ENCODE measurements at places on chromosomes 6 and 20.

GRCh38 chr6:150874179-150874578 is 8.7 kb downstream of the MTHFD1L start:
- H3K4me1 ChIP-seq: no peaks in the 10 kb centered on the region
- no peak overlapping the region for H3K4me3 ChIP-seq
- no peaks in the 10 kb centered on the region for H3K27me3 ChIP-seq
- no peak for DNase-seq
- H3K27ac ChIP-seq: no peak overlapping the region

GRCh38 chr6:133446789-133447188 is 205.6 kb downstream of the EYA4 start:
- no peaks in the 10 kb centered on the region for H3K36me3 ChIP-seq
- no peak for DNase-seq
- no peak overlapping the region for H3K4me3 ChIP-seq
- no peaks in the 10 kb centered on the region for H3K27me3 ChIP-seq

DNA sequence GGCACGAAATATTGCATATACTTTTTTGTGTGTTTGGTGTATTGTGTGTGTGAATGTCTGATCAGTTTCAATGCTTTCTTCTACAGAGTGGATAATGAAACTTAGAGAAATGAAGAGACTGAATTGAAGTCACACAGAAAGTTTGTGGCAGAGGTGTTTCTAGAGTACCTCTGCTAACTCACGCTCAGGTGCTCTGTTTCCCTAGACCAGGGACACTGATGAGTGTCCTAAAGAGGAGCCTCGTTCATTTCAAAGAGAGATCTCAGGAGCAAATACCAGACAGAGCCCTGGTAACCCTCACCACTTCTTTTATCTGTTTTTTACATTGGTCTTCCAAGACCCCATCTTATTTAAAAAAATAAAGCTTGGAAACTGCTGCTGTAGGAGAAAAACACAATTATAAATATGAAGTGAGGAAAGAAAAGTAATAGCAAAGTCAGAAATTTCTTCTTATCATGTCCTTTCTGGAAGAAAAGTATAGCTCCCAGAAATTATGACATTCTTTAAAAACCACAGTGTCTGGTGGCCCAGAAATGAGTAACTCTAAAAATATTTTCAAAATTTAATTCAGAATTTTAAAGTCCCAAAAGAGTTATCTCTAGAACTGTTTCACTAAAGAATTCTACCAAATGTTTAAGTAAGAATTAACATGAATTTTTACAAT is 720.6 kb downstream of the RFPL4B start:
- H3K36me3 ChIP-seq: no peaks in the 10 kb centered on the region
- H3K4me3 ChIP-seq: no peak overlapping the region
- H3K4me1 ChIP-seq: no peaks in the 10 kb centered on the region
- H3K27me3 ChIP-seq: peaks cover 2% of the 10 kb centered on the region
- no peak for DNase-seq
- no peak overlapping the region for H3K27ac ChIP-seq

DNA sequence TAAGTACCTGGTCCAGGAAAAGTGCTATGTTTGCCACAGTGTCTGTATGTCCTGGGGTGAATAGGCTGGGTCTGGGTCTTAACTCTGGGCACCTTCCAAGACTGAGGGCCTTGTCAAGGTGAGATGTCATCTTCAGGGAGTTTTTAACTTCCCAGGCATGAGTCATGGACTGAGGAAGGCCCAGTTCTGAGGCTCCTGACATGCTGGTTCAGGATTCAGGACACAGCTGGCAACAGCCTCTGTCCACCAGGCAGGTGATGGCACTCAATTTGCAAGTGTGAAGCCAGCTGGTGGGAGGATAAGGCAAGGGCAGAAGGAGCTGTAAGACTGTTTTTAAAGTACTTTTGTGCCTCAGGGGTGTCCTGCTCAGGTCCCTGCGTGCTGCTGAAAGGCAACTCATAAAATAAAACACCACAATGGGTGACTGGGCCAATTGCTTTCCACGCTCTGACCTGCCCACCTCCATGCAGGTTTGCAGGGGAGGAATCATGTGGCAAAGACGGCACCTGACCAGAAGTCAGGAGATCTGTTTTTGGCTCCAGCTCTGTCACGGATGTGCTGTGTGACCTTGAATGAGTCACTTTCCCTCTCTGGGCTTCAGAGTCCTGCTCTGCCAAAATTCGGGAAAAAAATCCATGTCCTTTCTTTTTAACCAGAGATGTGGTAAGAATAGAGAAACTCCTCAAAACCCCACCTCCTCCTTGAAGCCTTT is 4.9 kb upstream of the PACSIN1 start:
- no peak for DNase-seq

- H3K4me1 ChIP-seq: peaks cover 4% of the 10 kb centered on the region
- H3K36me3 ChIP-seq: no peaks in the 10 kb centered on the region
- H3K4me3 ChIP-seq: no peak overlapping the region
- peaks cover 18% of the 10 kb centered on the region for H3K27me3 ChIP-seq
- no peak overlapping the region for H3K27ac ChIP-seq
- DNase-seq: no peak
Measured at GRCh38 chr6:47306887-47307286, 2.8 kb downstream of the TNFRSF21 start.

- no peaks in the 10 kb centered on the region for H3K36me3 ChIP-seq
- H3K4me1 ChIP-seq: peaks cover 11% of the 10 kb centered on the region
- H3K27me3 ChIP-seq: no peaks in the 10 kb centered on the region
- peak overlapping the region; percentile 81 for H3K4me3 ChIP-seq
- peak overlapping the region; percentile 81 for H3K27ac ChIP-seq
Measured at GRCh38 chr6:148701375-148701774, 45.5 kb upstream of the UST start.

DNA sequence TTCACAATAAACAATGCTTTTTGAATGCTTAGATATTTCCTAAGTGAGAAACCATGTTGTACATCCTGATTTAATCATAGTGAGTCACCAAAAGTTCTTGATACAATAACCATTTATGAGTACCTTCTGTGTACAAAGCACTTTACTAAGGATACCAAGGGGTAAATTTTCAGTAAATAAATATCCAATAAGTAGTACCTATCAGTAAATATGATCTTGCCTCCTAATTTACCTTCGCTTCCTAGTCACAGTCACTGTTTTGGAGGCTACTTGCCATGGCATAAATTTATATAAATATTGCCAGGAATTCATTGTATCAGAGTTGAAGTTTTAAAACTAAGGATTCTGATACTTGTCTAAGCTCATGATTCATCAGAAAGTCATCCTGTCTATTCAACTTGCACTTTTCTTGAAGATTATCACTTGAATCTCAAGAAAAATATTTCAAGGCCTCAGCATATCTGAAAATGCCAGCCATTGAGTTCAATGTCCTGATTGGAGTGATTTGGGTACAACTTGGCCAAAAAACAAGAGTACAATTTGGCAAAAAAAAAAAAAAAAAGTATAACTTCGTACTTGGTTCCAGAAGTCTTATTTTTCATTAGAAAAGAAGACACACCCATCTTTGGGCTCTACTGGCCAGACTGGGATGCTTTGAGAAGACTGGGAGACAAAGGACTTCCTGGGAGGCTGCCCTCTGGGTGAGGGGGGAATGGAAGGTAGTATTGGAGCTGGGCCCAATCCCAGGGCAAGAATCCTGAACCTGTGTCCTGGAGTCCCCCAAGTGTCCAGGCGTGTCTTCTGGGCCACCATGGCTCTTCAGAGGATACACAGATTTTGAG is 32.8 kb downstream of the RAB22A start:
- H3K27me3 ChIP-seq: no peaks in the 10 kb centered on the region
- no peak overlapping the region for H3K4me3 ChIP-seq
- no peak overlapping the region for H3K27ac ChIP-seq
- peaks cover 19% of the 10 kb centered on the region for H3K4me1 ChIP-seq
- DNase-seq: no peak

GRCh38 chr20:8255945-8256632 is 124.0 kb downstream of the PLCB1 start:
- no peak overlapping the region for H3K4me3 ChIP-seq
- no peak for DNase-seq

- no peak overlapping the region for H3K4me3 ChIP-seq
- no peaks in the 10 kb centered on the region for H3K4me1 ChIP-seq
- no peak overlapping the region for H3K27ac ChIP-seq
- no peaks in the 10 kb centered on the region for H3K27me3 ChIP-seq
- no peaks in the 10 kb centered on the region for H3K36me3 ChIP-seq
Measured at GRCh38 chr6:114588726-114589125, 245.9 kb upstream of the HS3ST5 start.

- no peaks in the 10 kb centered on the region for H3K27me3 ChIP-seq
- no peaks in the 10 kb centered on the region for H3K4me1 ChIP-seq
- peaks cover 25% of the 10 kb centered on the region for H3K36me3 ChIP-seq
- DNase-seq: no peak
Measured at GRCh38 chr20:34536798-34537394, 20.7 kb downstream of the DYNLRB1 start.

- peaks cover 2% of the 10 kb centered on the region for H3K36me3 ChIP-seq
- no peak for DNase-seq
- H3K4me3 ChIP-seq: no peak overlapping the region
- H3K27me3 ChIP-seq: no peaks in the 10 kb centered on the region
Measured at GRCh38 chr6:127299522-127300240, 33.0 kb downstream of the RNF146 start.

DNA sequence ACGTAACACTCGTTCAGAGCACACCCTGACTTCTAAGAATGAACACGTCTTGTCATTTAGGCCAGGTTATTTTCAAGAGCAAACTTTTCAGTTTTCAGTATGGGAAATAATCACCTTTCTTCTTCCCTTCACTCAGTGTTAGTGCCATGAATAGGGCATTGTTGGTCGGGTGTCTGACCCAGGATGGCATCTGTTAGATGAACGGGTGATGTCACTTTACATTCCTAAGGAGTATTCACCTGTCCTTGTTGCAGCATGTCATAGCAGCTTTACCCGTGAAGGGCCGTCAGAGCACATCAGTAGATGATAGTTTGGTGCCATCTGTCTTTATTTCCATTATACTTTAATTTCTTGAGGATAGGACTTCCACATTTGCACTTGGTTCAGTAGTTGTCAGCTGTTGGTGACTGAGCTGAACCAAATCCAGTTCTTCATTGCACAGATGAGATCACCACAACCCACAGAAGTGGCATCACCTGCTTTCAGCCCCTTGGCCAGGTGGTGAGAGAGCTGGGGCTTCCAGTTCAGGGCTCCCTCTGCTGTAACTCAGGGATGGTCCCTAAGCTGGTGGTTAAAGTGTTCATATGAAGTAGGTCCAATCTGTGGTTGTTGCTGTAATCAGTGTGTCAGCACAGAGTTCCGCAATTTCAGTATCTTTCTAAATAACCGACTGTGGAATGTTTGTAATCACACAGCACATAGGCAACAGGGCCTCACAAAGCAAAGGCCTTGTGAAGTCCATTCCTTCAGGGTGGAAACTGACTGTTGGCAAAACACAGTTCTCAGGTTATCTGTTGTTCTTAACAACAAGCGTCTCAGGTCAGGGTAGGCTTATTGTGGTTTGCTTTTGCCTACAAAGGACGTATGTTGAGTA is 68.2 kb downstream of the FAM120B start:
- no peak for DNase-seq
- H3K36me3 ChIP-seq: peaks cover 24% of the 10 kb centered on the region
- H3K4me3 ChIP-seq: no peak overlapping the region
- H3K4me1 ChIP-seq: peaks cover 11% of the 10 kb centered on the region

GRCh38 chr6:161828355-161828754 is 554.5 kb upstream of the AGPAT4 start:
- H3K27ac ChIP-seq: no peak overlapping the region
- H3K27me3 ChIP-seq: no peaks in the 10 kb centered on the region
- no peaks in the 10 kb centered on the region for H3K4me1 ChIP-seq
- no peak overlapping the region for H3K4me3 ChIP-seq

- no peak overlapping the region for H3K4me3 ChIP-seq
- no peaks in the 10 kb centered on the region for H3K36me3 ChIP-seq
Measured at GRCh38 chr6:113672491-113673149, 184.5 kb upstream of the MARCKS start.

GRCh38 chr6:149840345-149841075 is 23.6 kb downstream of the LRP11 start:
- no peaks in the 10 kb centered on the region for H3K36me3 ChIP-seq
- H3K4me3 ChIP-seq: no peak overlapping the region
- peaks cover 6% of the 10 kb centered on the region for H3K27me3 ChIP-seq

- no peak overlapping the region for H3K27ac ChIP-seq
- H3K27me3 ChIP-seq: no peaks in the 10 kb centered on the region
- no peak overlapping the region for H3K4me3 ChIP-seq
Measured at GRCh38 chr20:13401596-13401995, 180.5 kb downstream of the ISM1 start.

DNA sequence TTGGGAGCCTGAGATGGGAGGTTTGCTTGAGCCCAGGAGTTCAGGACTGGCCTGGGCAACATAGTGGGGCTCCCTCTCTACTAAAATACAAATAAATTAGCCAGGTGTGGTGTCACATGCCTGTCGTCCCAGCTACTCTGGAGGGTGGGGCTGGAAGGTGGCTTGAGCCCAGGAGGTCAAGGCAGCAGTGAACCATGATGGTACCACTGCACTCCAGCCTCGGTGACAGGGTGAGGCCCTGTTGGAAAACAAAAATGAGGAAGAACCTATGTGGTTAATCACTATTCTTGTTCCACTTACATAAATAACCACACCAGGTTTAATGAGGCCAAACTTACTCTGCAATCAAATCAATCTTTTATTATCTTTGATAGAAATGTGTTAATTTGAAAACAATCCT is 5.4 kb downstream of the PPDPF start:
- peaks cover 18% of the 10 kb centered on the region for H3K4me1 ChIP-seq
- no peak for DNase-seq
- peaks cover 13% of the 10 kb centered on the region for H3K36me3 ChIP-seq
- no peak overlapping the region for H3K4me3 ChIP-seq
- peaks cover 6% of the 10 kb centered on the region for H3K27me3 ChIP-seq

DNA sequence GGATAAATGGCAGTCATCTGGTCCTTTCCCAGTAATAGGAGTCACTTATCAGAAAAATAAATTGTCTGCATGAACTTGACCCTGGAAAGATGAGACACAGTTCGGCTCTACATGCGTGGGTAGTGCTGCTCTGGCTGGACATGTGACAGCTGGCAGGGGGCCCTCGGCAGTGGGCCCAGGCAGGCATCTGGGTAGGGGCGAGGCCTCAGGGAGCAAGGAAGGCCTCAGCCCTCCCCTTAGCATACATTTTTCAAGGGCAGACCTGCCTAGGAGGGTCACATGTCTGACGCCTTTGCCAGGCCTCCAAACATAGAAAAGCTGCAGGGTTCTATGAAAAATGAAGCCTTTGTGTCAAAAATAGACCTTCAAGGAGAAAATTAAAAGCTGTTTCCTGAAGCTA is 12.8 kb upstream of the ILRUN start:
- H3K27ac ChIP-seq: no peak overlapping the region
- no peak for DNase-seq
- H3K27me3 ChIP-seq: no peaks in the 10 kb centered on the region

DNA sequence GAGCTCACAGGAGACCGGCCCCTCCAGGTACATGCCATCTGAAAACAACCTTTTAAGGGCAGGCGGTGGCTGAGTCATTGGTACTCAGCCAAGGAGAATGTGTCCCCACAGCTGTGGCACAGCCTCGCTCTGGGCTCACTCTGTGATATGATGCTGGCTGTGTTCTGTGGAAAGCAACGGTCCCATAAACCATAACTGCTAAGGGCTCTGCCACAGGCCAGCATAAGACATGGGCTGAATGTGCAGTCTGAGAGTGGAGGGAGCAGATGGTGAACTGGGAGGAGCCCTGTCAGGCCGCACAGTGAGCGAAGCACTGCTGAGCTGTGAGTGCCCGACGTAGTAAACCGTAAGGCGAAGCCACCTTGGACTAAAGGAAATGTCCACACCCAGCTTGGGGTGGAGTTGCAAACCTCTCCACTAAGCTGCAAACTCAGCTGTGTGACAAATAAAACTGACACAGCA is 375.8 kb downstream of the THBS2 start:
- H3K4me1 ChIP-seq: no peaks in the 10 kb centered on the region
- no peak overlapping the region for H3K27ac ChIP-seq
- H3K27me3 ChIP-seq: peaks cover 11% of the 10 kb centered on the region
- no peaks in the 10 kb centered on the region for H3K36me3 ChIP-seq
- DNase-seq: no peak
- H3K4me3 ChIP-seq: no peak overlapping the region

All from memory B cell (primary cell).